ENCODE measurements at places on chromosomes 11 and 22.
A peak's percentile ranks its signal among the peaks of the same experiment; 100 is the strongest.

- no peak for DNase-seq
Observed at GRCh38 chr22:25876871-25877270, 134.9 kb downstream of the MYO18B start.

- DNase-seq: no peak
Observed at GRCh38 chr11:7595016-7595866, 78.1 kb downstream of the CYB5R2 start.

GRCh38 chr11:35116245-35116644 is 22.7 kb upstream of the CD44 start:
- no peak for DNase-seq

DNA sequence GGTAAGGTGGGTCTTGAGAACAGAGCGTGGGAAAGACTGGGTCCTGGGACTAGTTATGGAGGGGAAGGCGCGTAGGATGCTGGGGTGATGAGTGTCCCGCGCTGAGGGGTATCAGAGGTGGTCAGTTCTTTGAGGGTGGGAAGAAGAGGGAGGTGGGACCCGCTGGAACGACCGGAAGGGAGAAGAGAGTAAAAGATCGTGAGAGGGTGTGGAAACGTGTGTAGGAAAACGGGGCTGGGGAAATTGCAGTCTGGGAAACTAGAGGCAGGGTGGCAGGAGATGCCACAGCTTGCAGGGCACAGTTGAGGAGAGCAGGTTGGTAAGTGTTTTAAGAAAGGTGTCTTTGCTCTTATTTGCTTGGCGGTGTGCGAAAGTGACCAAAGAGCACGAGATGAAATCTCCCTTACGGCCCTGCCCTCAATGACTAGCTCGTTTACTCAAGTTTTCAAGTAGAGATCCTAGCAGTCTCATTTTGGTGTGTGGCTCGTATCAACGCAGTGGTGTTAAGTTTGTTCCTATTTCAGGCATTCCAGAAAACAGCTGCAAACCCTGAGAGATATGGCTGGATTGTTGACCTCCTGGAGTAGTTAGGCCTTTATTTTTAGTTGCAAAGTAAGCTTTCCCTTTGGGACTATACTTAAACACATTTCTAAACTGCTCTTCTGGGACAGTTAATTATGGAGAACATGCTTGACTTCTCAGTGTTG is 615 bp downstream of the STT3A start:
- no peak for DNase-seq

- no peak for DNase-seq
Observed at GRCh38 chr22:26453216-26453615, 24.2 kb downstream of the ASPHD2 start.

GRCh38 chr22:40522141-40522540 is 114.4 kb downstream of the MRTFA start:
- DNase-seq: no peak

GRCh38 chr11:5204787-5205186 is 4.3 kb upstream of the OR51V1 start:
- DNase-seq: peak; percentile 8

GRCh38 chr11:58926251-58926650 is 13.0 kb upstream of the GLYATL1 start:
- no peak for DNase-seq
